Thyroid gland (tissue), 4 donors: ENCODE measurements at places on chromosomes 3 and 15.

DNA sequence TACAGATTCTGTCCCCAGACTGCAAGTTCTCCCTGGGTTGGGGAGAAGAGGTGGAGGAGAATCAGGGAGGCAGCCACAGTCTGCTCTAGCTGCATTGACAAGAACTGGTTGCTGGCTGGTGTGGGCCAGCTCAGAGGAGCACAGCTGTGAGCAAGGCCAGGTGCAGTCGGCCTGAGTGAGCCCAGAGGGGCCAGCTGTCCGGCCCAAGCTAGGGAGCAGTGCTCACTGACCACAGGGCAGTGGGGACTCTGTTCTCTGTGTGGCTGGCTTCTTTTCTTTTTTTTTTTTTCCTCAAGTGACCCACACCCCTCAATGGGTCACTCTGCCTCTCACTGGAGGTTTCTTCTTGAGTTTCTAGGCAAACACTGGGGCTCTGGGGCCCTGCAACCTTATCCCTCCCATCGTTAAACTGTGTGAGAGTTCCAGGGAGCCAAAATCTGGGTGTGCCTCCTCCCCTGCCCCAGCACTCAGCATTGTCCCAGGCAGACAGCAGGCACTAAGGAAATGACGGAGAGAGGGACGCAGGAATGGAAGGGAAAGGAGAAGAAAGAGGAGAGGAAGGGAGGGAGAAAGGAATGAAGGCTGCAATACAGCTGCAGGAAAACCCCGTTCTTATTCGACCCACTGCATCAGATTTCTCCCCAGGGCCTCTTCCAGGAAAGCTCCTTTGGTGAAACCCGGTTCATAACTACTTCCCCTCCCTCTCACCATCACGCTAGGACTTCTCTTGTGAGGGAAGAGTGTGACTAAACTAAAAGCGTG is 37.7 kb upstream of the HES1 start:
- DNase-seq = peak; percentile 52

DNA sequence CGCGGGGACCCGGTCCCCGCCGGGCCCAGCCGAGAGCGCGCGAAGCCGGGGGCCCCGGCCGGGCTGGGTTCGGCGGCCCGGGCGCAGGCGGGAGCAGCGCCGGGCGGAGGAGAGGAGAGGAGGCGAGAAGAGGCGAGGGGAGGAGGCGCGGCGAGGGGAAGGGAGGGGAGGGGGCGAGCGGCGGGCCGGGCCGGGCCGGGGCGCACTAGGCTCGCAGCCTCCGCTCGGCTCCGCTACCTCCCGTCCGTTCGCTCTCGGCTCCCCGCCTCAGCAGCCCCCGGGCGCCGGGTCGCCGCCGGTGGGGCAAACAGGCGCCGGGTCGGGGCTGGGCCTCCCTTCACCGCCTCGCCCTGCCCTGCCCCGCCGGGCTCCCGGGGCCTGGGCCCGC is 351 bp downstream of the INSYN1 start:
- peak; percentile 11 for DNase-seq

GRCh38 chr3:146339349-146339748 is 88.4 kb upstream of the PLSCR4 start:
- no peak for DNase-seq

DNA sequence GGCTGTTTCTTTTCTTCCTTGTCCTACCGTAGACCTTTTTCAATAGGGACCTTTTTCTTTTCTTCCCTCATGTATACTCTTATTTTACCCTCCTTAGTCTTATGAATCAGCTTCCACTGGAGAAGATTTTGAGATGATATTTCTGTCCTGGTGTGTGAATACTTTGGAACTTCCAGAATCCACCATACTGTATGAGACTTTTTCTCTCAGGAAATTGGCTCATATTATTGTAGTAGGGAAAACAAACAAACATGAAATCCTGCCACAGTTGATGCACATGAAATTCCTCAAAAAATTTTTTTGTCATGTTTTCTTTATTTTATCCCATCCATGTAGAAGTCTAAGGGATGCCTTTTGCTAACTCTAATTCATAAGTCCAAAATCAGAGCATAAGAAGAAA is 289.3 kb upstream of the PLSCR5 start:
- no peak for DNase-seq

DNA sequence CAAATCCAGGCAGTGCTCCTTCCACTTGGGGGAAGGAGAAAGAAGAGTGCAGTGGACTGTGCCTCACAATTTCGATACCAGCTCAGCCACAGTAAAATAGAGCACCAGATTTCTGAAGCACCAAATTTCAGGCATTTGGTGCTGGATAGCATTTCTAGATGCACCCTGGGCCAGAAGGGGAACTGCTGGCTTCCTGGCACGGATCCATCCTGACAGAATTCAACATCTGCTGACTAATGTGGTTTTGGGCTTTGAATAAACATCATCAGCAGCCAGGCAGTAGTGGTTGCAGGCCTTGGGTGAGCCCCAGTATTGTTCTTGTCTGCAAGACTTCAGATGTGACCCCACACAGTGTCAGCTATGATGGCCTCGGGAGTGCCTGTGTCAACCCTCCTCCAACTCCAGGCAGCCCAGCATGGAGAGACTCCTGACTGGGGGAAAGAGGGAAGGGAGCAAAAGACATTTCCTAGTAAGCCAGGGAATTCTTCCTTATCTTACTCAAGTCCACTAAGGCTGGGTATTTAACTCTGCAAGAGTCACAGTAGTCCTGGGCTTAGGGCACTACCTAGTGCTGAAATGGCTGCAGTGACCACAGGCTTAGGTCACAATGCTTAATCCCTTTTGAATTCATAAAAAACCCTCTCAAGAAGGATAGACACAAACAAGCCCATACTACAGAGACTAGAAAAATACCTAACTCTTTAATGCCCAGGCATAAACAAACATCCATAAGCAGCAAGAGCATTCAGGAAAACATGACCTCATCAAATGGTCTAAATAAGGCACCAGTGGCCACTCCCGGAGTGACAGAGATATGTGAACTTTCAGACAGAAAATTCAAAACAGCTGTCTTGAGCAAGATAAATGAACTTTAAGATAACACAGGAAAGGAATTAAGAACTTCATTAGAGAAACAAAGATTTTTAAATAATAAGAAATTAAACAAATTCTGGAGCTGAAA is 74.7 kb downstream of the SPATA16 start:
- DNase-seq = no peak

DNA sequence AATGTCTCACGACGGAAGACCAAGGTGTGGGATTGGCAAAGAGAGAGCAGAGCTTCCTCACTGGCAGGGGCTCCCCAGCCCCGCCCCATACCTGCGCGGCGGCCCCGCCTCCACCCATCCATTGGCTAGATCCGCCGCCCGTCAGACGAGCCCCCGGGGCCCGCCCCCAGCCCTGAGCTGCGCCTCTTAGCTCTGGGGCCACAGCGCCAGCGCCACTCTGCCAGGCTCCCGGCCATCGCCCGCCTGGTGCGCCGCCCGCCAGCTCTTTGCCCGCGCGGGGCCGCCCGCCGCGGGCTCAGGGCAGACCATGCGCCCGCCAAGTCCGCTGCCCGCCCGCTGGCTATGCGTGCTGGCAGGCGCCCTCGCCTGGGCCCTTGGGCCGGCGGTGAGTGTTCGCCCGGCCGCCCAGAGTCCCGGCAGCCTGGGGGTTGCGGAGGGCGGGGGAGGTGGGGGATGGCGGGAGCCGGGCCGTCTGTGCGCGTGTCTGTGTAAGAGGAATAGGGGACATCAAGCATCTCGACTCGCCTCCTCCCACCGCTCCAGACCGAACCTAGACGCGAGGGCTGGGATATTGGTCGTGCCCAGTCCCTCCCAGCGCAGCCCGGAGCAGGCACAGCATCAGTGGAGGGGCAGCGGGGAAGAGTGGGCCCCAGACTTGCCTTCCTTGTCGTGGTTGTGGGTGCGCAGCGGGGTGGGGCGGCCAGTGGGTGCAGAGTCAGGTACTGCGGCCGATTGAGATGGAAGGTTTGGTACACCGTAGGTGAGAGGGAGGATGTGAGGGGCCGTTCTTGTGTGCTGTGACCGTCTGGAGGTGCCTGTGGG is at the start of gene VIPR1:
TSS of gene VIPR1 (plus strand) at position 215 of the 822 bp plus-strand sequence. CDS start at position 308, 93 bp downstream.
- peak; percentile 92 for DNase-seq

- no peak for DNase-seq
Measured at GRCh38 chr3:128410669-128411573, 55.8 kb downstream of the DNAJB8 start.

- no peak for DNase-seq
Measured at GRCh38 chr15:72205273-72205672, 7.7 kb upstream of the GRAMD2A start.

GRCh38 chr3:129195731-129196256 is 12.1 kb upstream of the CNBP start:
- DNase-seq = no peak

DNA sequence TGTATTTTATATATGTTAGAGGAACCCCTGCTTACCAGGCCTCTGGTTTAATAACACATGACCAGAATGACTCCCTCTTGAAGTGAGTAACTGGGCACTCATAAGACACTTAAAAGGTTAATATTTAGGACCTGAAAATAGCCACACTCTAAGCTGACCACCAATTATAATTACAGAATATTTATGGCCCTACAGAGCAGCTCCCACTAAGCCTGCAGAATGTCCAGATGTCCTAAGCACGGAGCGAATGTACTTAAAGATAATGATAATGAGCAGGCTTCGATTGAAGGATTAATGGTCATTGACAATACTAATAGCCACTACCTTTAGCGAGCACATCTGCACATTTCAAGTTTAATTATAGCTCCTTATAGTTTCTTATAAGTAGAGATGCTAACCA is 22.8 kb upstream of the KCTD6 start:
- no peak for DNase-seq

- DNase-seq = peak; percentile 71
Measured at GRCh38 chr3:138114988-138115971, at the start of gene DZIP1L. DZIP1L (minus strand) TSS chr3:138115608; CDS start chr3:138103971, 11,637 bp downstream.

GRCh38 chr3:15345066-15345607 is 12.8 kb upstream of the SH3BP5 start:
- DNase-seq = peak; percentile 73

DNA sequence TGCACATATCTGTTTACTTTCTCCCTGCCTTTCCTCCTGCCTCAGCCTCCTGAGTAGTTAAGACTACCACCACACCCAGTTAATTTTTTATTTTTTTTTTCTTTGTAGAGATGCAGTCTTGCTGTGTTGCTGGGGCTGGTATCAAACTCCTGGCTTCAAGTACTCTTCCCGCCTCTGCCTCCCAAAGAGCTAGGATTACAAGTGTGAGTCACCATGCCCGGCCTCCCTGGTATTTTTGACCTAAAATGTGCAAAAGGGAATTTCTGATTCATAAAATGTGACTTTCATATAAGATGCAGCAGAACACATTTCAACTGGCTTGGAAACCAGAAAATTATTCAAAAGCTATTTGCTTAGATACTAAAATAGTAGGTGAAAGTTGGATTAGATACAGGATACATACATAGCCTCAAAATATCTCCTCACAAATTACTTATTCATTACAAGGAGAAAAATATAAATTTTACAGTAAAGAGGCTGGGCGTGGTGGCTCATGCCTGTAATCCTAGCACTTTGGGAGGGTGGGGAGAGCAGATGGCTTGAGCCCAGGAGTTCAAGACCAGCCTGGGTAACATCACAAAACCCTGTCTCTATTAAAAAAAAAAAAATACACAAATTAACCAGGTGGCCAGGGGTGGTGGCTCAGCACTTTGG is 32.0 kb downstream of the MAP4 start:
- DNase-seq = no peak

DNA sequence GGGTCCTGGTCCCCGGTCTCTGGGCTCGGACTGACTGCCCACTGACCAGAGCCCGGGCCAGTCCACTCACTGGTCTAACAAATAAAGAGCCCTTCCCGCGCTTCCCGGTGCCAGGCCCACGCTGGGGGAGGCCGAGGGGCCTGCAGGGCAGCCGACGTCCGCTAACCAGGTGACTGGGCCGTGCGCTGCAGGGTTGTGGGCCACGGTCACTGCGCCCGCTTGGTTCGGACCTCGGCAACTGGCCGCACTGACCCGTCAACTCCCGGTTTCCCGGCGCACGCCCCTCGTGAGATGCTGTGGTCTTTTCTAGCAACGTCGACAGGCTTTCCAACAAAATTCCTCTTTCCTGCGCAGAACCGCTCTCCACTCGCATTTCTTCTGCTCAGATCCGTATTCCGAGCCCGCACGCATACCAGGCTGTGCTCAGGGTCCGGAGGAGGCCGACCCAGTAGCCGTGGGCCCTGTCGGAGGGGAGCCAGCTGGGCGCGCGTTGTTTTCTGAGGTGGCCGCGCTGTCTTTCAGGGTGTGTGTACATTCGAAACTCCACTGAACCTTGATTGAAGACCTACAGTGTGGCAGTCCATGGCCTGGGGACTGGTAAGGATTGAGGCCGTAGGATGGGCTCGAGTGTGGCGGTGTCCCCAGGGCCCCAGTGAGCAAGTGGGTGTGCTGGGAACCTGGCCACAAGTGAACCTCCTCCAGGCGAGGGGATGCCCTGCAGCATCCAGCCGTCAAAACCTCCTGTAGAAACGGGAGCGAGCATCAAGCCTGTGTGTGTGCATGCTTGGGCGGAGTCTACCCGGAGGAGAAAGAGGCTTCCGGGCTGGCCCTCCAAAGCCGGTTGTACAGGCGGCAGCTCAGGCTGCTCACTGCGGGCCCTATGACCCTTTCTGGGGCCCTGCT is 875 bp upstream of the NT5DC2 start:
- peak; percentile 34 for DNase-seq

- DNase-seq = no peak
Measured at GRCh38 chr15:59306520-59307164, 66.0 kb downstream of the MYO1E start.

- no peak for DNase-seq
Measured at GRCh38 chr15:29911705-29912104, 89.4 kb upstream of the TJP1 start.

- DNase-seq = no peak
Measured at GRCh38 chr15:83310521-83311456, 26.3 kb upstream of the BNC1 start.

DNA sequence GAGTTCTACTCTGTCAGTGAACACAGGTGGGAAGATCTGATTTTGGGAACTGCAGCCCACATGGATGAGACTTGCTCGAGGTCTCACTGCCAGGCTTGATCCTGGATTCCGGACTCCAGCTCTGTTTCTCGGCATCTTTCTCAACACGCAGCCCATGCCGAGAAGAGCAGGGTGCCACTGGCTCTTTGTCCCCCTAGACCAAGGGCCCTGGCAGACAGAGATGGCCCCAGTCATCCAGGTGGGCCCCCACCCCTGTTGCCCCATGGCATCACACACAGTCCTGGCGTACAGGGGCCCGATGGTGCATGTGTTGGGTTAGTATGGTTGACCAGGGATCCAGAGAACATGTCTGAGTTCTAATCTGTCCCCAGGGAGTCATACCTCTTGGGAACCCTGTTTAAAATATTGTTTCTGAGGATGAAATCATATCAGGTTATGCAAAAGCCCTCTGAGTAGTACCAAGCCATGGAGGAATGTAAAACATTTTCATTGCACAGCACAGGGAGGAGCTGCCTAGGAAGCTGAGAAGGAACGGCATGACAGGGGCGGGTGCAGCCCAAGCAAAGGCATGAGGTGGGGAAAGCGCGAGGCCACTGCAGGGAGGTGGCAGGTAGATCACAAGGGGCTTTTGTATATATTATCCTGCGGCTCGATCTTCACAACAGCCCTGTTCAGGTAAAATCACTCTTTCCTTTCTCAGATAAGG is 320.6 kb downstream of the UACA start:
- DNase-seq = no peak

- no peak for DNase-seq
Measured at GRCh38 chr15:29128671-29129070, 141.0 kb downstream of the NSMCE3 start.

GRCh38 chr3:185613016-185613415 is 26.9 kb downstream of the SENP2 start:
- DNase-seq = no peak
